ENCODE measurements at places on chromosomes 6 and 20. TPM values are rescaled to one million over a fixed set of nuclear protein-coding genes. Genes with fewer than 3 reads are reported as not detected.

GNRH2 gene
- total RNA-seq: 0.90 TPM

PRPH2 gene
- 0.15 TPM for total RNA-seq

DNAH8 gene
- 0.20 TPM for total RNA-seq

SEL1L2 gene
- total RNA-seq: not detected

ARMC2 gene
- 6.7 TPM for total RNA-seq

GINS1 gene
- 26.0 TPM for total RNA-seq

FOXQ1 gene
- total RNA-seq: not detected

SLCO4A1 gene
- total RNA-seq: 42.0 TPM

SIGLEC1 gene
- 0.24 TPM for total RNA-seq

CASS4 gene
- total RNA-seq: 3.7 TPM

BPIFB1 gene
- not detected for total RNA-seq

CGA gene
- total RNA-seq: not detected

PNPLA1 gene
- not detected for total RNA-seq

C20orf173 gene
- total RNA-seq: not detected

OR2H1 gene
- not detected for total RNA-seq

LY6G6F gene
- not detected for total RNA-seq

FOXF2 gene
- total RNA-seq: not detected

DNA sequence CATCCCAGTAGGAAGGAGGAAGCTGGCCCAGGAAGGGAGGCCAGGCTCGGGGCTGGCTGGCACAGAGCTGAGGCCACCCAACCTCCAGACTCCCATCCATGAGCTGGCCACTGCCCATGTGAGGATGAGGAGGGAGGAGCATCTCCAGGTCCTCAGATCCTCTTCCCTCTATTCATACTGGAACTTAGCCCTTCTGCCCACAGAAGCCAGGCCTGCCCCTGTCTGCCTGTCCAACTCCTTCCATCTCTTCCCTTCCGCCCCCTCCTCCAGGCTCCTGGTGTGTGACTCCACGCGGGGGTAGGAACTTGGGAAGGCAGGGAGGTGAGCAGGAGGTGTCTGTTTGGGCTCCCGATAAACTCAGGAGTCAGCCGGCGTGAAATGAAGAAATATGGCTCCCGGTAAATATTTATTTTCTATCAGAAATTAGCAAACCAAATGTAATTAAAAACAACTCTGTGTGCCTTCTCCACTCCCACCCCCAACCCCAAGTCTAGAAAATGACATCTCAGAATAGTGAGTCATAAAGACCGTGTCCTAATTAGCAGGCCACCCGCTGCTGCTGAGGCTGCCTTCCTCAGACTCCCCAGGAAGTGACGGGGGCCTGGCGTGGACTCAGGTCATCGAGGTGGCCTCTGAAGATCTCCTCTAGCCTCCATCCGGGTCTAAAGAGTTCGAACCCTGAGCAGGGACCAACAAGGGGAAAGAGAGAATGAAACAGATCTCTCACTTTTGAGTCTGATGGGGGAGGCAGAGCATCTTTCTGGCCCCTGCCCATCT, 81.9 kb downstream of the MDGA1 start:
- no peak for DNase-seq

GRCh38 chr6:23327621-23328020, 758.3 kb downstream of the HDGFL1 start:
- no peak for DNase-seq

DNA sequence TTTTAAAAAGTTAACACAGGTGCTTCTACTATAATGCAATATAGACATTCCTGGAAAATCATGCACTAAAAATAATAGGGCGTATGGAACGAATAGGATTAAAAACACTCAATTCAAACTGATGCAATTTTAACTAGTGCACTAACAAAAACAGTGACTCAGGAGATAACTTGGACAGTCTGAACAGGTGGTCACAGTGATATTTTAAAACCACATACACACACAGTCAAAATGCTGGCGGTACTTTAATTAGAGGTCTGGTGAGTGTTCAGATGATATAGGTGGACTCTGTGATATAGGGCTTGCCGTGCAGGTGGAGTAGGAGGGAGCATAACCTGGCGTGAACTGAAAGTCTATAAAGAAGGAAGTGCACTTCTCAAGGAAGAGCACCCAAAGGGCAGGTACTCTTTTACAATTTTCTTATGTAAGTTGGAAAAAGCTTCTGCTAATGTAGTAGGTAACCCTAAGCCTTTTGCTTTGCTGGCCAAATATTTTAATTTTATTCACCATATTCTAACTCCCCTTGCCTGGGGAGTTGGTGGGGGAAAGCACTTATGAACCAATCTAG, 41.9 kb upstream of the PLN start:
- no peak for DNase-seq

DNA sequence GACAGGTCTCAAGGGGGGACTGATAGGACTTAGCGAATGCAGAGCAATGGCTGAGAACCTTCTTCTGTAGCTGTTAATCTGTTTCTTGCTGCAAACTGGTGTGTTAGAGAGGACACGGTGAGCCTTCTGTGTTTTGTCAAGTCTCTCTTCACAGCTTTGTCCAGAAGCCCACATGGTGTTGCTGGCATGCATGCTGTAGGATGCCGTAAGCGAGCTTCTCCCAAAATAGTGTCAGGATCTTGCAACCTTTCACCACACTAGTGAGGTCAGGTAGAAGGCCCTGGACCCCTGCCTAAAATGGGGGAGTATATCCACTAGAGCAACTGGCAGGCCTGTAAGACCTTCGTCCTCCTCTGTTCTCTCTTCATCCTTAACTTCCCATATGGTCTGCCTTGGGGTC, 51.9 kb upstream of the GLP1R start:
- DNase-seq: no peak

GRCh38 chr20:38272961-38273360, 12.4 kb upstream of the KIAA1755 start:
- DNase-seq: no peak

- no peak for DNase-seq
Observed at GRCh38 chr6:165990216-165990615, 177.4 kb downstream of the TBXT start.

DNA sequence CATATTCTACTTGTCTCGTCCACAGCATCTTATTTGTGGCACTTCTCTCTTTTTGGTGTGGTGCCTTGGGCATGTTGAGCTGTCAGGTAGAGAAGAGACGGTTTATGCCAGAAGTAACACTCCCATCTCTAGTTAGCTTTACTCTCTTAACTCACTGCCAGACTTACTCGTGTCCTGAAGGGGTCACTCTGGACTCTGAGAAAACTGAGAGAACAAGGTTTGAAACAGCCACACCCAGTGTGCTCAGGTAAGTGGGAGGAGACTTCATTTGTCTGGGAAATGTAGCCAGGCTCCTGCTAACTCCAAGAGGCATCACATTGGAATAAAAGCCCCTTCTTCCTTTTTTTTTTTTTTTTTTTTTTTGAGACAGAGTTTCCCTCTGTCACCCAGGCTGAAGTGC, 360.8 kb downstream of the QKI start:
- DNase-seq: no peak

GRCh38 chr20:7274870-7275269, 507.4 kb downstream of the BMP2 start:
- no peak for DNase-seq

DNA sequence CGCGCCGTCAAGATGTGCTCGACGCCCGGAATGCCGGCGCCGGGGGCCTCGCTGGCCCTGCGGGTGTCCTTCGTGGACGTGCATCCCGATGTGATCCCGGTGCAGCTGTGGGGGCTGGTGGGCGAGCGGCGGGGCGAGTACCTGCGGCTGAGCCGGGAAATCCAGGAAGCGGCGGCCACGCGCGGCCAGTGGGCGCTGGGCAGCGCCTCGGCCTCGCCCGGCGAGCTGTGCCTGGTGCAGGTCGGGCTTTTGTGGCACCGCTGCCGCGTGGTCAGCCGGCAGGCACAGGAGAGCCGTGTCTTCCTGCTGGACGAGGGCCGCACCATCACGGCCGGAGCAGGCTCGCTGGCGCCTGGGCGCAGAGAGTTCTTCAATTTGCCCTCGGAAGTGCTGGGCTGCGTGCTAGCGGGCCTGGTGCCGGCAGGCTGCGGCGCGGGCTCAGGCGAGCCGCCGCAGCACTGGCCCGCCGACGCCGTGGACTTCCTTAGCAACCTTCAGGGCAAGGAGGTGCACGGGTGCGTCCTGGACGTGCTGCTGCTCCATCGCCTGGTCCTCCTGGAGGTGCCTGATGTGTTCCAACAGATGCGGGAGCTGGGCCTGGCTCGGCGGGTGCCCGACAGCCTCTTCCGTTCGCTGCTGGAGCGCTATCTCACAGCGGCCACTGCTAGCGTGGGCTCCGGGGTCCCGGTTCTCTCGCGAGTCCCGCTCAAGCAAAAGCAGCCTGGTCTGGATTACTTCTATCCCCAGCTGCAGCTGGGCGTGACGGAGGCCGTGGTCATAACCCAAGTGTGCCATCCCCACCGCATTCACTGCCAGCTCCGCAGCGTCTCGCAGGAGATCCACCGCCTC, 656 bp downstream of the TDRD6 start:
- DNase-seq: no peak

DNA sequence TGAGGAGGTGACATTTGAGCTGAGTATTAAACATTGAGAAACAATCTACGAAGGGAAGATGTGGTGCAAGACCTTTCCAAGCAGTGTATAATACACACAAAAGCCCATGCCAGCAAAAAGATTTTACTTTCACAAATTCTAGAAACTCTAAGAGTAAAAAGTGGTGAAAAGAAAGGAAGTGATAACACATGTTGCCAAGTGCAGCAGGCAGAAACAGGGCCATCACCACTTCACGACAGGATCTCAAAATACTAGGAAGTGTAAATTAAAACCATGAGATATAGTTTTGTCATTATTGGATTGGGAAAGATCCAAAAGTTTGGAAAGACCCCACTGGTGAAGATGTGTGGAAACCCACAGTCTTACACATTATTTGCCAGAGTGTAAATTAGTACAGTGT, 1.7 kb upstream of the ENTPD6 start:
- DNase-seq: no peak

- no peak for DNase-seq
Observed at GRCh38 chr6:12991435-12991834, 274.9 kb downstream of the PHACTR1 start.

DNA sequence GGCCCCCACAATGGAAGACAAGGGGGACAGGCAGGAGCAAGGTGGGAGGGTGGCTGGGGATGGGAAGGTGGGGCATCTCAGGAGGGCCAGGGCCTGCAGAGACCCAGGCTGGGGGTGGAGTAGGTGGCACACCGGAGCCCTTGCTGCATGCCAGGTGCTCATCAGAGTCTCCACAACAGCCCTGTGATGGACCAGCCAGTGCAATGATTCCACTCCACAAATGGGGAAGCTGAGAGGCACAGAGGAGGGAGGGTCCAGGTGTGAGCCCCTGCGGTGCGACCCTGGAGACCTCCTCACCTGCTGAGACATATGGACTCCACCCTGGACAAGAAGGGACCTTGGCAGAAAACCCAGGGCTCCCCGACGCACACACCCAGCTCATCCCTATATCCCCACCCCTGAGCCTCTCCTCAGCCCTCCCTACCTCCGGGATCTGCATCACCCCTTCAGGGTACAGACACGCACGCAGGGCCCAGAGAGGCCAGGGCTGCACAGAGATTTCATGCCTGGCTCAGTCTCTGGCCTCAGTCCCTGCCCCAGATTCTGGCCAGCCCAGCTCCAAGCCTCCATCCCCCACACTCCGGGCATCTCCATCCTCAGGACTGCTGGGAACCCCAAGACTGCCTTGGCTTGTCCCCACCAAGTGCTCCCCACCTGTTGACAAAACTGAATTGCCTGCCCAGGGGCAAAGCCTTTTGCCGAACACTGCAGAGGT, 7.1 kb upstream of the GRM4 start:
- DNase-seq: no peak

DNA sequence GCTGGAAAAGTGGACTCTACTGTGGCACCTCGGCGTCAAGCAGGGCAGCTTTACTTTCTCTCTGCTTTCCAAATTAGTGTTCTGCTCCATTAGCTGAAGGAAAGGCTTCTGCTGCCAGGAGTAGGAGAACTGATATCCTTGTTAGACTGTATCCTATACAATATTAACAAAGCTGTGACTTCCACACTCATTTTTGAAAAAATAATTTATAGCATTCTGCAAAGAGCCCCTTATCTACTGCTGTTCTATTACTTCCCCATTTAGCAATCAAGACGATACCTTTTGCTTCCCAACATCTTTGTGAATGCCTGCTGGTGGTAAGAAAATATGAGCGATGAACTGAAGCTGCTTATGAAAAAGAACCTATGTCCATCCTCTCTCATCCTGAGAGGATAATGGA, 151.1 kb downstream of the UBE3D start:
- DNase-seq: no peak

GRCh38 chr20:53804920-53805894, 211.6 kb upstream of the ZNF217 start:
- no peak for DNase-seq

- no peak for DNase-seq
Observed at GRCh38 chr6:126633373-126633772, 293.5 kb downstream of the CENPW start.

- peak; percentile 77 for DNase-seq
Observed at GRCh38 chr20:35447082-35447789, 8.2 kb upstream of the CEP250 start.

GRCh38 chr6:30131947-30132497, 3.9 kb upstream of the TRIM40 start:
- DNase-seq: no peak

DNA sequence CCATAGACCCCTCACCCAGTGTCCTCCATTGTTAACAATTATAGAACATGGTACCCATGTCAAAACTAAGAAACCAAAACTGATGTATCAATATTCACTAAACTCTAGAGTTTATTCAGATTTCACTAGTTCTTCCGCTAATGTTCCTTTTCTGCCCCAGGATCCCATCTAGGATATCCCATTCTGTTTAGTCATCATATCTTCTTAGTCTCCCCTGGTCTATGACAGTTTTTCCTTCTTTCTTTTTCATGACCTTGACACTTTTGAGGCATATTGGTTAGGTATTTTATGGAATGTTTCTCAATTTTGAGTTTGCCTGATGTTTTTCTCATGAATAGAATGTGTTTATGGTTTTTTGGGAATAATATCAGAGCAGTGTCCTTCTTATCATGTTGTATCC, 146.7 kb downstream of the SCML4 start:
- no peak for DNase-seq
